ENCODE measurements at places on chromosomes 11 and 22.

GRCh38 chr11:35501776-35502175 lies 23.6 kb downstream of the PAMR1 start:
- no peak for DNase-seq

DNA sequence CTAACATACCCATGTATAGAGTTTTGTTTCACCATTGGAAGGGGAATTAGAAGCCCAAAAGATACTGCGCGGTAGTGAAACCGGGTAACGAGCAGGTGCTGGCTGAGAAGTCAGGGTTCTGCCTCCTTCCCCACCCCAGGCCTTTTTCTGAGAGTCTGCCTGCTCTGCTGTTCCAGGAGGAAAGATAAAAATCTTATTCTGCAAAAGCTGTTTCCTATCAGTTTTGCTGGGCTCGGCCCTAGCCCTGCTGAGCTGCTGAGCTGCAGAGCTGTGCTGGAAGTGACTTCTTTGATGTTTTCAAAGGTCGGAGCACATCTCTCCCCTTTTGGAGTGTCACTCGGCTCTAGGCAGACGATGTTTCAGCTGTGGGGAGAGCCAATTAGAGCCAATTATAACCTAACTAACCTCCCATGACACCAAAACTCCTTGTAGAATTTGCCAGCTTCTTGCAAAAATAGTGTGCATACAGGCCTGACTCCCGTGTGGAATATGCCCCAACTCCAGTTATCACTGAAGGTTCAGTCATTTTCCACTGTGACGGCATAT lies 59.4 kb downstream of the SPATA19 start:
- no peak for DNase-seq

- no peak for DNase-seq
Observed at GRCh38 chr22:37675930-37676735, 697 bp downstream of the LGALS1 start.

GRCh38 chr22:20738394-20739089 lies 35.4 kb upstream of the SERPIND1 start:
- no peak for DNase-seq

DNA sequence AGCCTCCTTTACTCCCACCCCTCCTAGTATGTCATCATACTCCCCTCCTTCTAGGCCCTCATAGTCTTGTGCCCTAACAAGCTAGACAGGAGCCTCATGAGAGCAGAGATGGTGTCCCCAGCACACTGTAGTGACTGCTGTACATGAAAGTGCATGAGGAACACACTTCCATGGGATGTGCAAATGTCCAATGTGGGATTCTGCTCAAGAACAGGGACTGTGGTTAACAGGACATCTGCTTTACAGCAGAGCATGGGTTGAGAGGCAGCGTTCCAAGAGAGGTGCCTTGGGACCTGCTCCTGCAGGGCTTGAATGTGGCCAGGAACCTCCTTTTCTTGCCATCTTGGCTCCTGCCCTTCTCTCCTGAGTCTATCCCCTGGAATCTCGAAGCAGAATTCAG lies 45.3 kb downstream of the HIRA start:
- no peak for DNase-seq

GRCh38 chr22:11325767-11326166 lies 4202.2 kb upstream of the OR11H1 start:
- no peak for DNase-seq

- no peak for DNase-seq
Observed at GRCh38 chr11:95337972-95338429, 107.0 kb upstream of the SESN3 start.

DNA sequence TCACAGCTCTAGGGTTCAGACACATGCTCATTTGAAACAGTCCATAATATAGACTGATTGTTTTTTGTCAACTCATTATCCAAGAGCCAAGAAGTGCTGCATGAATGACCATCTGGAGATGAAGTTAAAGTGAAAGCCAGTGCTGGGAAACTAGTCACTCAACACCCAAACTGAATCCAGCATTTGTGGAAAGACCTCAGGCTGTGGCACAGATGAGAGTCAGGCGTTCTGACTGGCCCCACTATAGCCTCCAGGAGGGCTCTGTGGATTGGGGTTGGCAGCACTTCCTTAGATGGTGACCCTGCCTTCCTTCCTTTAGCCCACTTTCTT lies 2.1 kb downstream of the FEZ1 start:
- no peak for DNase-seq

Measured in SHP77 (cell line).